ENCODE measurements at places on chromosomes 2 and 18. TPM values are rescaled to one million over a fixed set of nuclear protein-coding genes. Genes with fewer than 3 reads are reported as not detected.

The SLC4A5 gene
- 2.2 TPM for total RNA-seq

The MAPRE3 gene
- total RNA-seq: 29.9 TPM

DNA sequence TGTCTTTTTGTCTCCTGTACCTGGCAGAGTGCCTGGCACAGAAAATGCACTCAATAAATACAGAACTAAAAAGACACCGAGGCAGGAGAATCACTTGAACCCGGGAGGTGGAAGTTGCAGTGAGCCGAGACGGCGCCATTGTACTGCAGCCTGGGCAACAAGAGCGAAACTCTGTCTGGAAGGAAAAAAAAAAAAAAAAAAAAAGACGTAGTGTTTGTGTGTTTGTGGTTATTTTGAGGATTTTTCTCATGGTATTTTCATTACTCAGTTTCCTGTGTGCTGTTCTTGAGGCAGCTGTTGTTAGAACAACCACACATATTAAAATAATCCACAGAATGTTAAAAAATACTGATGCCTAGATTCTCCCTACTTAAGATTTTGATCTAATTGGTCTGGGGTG lies 519.2 kb upstream of the SPHKAP start:
- H3K36me3 ChIP-seq: no peaks in the 10 kb centered on the region
- no peaks in the 10 kb centered on the region for H3K4me1 ChIP-seq
- no peaks in the 10 kb centered on the region for H3K27me3 ChIP-seq
- DNase-seq: no peak
- no peak overlapping the region for H3K27ac ChIP-seq

GRCh38 chr18:43627848-43628530 lies 350.7 kb upstream of the SYT4 start:
- H3K36me3 ChIP-seq: no peaks in the 10 kb centered on the region
- no peaks in the 10 kb centered on the region for H3K4me1 ChIP-seq
- no peak for DNase-seq
- H3K27me3 ChIP-seq: no peaks in the 10 kb centered on the region
- no peak overlapping the region for H3K4me3 ChIP-seq

GRCh38 chr18:42401131-42401673 lies 446.2 kb downstream of the PIK3C3 start:
- DNase-seq: no peak
- H3K4me3 ChIP-seq: no peak overlapping the region
- no peaks in the 10 kb centered on the region for H3K36me3 ChIP-seq
- H3K27me3 ChIP-seq: no peaks in the 10 kb centered on the region

- no peak for DNase-seq
- H3K36me3 ChIP-seq: no peaks in the 10 kb centered on the region
- peaks cover 20% of the 10 kb centered on the region for H3K4me1 ChIP-seq
- H3K27me3 ChIP-seq: no peaks in the 10 kb centered on the region
- no peak overlapping the region for H3K4me3 ChIP-seq
Observed at GRCh38 chr2:227410191-227410590, 22.4 kb upstream of the SCYGR1 start.

GRCh38 chr2:120791962-120792297 lies 56.3 kb downstream of the GLI2 start:
- no peaks in the 10 kb centered on the region for H3K4me1 ChIP-seq
- no peaks in the 10 kb centered on the region for H3K36me3 ChIP-seq
- H3K4me3 ChIP-seq: no peak overlapping the region
- H3K27me3 ChIP-seq: no peaks in the 10 kb centered on the region
- no peak overlapping the region for H3K27ac ChIP-seq
- no peak for DNase-seq
